ENCODE measurements at places on chromosomes 11 and 22.

- DNase-seq = no peak
These were observed 63.1 kb downstream of the MAML2 start for GRCh38 chr11:96279896-96280290.

- DNase-seq = no peak
These were observed 170.1 kb upstream of the CADM1 start for GRCh38 chr11:115674176-115674936.

GRCh38 chr11:57901278-57901677 lies 122.4 kb upstream of the OR9Q1 start:
- no peak for DNase-seq

- no peak for DNase-seq
These were observed 95.2 kb upstream of the ANO1 start for GRCh38 chr11:69982690-69983570.

DNA sequence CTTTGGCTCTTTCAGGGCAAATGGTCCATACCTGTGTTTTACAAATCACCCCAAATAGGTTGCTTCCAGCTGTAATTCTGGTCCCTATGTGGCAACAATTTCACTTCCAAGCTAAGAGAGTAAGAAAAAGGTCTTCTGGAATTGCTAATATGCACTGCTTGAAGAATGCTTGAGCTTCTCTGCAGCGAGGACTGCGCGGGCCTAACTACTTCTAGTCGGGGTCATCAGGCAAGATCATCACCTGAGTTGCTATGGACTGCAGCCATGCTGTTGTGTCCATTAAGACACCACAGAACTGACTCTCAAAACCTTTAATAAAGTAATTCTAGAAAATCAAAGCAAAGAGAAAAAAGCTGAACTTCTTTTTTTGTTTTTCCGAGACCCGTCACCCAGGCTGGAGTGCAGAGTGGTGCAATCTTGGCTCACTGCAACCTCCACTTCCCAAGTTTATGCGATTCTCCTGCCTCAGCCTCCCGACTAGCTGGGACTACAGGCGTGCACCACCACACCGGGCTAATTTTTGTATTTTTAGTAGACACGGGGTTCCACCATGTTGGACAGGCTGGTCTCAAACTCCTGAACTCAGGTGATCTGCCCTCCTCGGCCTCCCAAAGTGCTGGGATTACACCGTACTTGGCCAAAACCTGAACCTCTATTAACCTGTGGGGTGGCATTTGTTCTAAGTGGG lies 2.2 kb downstream of the JOSD1 start:
- no peak for DNase-seq

DNA sequence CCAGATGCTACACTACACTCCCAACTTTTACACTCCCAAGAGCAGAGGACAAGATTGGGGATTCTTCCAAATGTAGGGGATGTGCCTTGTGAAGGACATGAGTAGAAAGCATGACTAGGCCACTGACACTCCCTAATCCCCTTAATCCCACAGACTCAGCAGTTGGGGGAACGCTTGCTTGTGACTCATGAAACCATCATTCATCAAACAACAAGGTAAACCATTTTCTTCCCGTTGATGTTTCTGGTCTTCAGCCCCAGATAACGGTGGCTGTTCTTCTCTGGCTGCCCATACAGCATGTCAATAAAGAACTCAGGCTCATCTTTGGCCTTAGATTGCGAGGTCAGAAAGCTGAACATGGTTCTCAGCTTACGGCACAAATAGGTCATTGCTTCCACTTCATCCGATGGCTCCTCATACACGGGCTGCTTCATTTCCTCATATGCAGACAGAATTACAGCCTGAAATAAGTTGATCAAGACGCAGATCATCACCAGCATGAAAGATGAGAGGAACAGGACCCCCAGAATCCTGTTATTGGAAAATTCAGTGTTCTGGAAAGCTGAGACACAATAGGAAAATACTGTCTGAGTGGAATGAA lies 6.4 kb upstream of the CDPF1 start:
- no peak for DNase-seq

GRCh38 chr11:62402226-62402959 lies 16.4 kb upstream of the SCGB1A1 start:
- peak; percentile 67 for DNase-seq

DNA sequence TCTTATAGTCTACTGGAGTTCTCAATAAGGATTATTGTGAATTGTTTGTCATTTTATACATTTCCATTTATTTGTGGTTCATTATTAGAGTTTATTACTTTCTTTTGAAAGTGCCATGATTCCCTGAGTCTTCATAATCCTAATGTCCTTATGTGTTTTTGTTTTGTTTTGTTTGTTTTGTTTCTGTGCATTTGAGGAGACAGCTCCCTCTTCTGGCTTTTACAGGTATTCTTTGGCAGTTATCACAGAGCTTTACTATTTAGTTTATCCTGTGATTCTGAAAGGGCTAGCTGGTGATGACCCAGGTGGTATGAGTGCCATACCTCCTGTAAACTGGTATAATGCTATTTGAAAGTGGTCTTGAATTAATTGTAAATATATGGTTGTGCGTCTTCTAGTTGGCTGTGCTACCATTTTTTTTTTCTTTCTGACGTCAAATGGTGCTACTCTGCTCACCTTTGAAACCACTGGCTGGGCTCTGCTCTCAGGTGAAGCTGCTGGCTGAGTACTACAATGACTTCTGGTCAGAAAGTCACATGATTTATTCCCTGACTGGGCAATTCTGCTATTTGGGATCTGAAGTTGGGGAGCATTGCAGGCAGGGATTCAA lies 751.2 kb downstream of the JRKL start:
- DNase-seq = no peak

DNA sequence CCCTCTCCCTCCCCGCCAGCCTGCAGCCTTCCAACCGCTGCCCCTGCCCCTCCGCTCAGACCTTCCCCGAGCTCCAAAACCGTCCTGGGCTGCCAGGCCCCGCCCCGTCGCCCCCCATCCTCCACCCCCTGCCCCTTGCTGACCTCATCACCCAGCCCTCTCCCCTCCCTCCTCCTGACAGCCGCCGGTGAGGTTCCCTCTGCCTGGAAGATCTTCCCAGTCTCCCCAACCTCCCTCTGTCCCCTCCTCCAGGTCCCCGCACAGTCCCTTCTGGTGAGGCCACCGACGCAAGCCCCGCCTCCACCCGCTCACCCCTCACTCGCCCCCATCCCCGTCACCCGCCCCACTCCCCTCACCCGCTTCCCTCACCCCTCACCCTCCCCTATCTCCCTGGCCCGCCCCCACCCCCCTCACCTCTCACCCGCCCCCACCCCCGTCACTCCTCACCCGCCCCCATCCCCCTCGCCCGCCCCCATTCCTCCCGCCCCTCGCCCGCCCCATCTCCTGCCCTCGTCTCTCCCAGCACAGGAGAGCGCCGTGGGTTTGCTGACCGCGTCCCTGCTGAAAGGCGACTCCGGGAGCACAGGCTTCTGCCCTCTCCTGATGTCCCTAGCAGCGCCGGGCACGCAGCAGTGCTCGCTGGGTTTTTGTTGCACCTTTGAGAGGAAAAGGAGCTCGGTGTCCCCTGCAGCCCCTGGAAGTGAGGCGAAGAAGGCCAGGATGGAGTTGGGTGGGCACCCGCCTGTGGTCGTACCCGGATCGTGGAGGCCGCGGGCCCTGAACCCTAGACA lies 16.4 kb upstream of the UPK3A start:
- DNase-seq = no peak

- DNase-seq = no peak
These were observed 842 bp downstream of the HEPACAM start for GRCh38 chr11:124934862-124935547.

DNA sequence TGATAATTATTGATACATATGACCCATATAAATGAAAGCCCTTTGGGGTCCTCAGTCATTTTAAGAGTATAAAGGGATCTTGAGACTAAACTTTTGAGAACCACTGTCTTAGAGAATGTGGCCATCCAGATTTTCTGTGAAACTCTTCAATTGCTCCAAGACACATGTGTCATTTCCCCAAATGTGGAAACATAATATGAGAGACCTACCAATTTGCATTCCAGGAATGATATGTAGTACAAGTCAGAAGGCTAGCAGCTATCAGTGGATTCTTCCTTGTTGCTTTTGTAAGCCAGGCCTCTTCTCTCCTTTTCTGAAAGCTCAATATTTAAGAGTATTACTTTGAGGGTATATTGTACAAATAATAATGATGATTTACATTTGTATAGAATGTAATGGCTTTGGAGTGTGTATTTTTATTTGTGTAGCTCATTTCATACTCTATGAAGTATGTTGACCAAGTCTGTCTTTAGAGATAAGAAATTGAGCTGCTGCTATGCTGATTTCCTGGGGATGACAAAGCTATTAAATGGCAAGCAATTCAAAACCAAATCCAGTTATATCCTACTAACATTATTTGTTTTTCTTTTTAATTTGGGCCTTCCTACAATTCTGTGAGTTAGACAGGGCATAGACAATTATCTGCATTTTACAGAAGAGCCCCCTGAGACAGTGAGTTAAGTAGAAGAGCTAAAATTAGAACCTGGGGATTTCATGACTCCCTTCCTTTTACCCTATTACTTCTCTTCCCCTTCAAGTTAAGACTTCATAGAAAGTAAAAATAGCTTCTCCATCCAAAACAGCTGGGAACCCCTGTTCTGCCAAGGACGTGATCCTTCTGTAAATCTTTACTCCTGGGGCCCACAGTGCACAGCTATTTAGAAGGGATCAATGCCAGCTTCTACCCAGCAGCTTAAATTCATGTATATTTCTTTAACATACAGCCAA lies 131.9 kb downstream of the WNT11 start:
- no peak for DNase-seq

DNA sequence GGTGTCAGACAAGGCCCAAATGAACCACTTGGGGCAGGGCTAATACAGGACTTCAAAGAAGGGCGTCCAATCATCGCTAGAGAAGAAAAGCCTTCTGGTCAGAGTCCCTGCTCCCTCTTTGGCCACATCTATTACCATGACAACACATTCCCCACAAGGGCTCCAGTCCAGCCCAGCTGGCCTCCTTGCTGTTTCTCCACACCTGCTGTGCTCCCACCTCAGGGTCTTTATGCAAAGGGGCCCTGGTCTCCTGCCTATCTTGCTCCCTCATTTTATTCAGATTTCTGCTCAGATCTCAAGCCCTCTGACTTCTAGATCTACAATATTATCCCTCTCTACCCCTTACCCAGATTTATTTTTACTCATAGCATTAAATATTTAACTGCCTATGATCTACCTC lies 58.0 kb upstream of the KIRREL3 start:
- no peak for DNase-seq

DNA sequence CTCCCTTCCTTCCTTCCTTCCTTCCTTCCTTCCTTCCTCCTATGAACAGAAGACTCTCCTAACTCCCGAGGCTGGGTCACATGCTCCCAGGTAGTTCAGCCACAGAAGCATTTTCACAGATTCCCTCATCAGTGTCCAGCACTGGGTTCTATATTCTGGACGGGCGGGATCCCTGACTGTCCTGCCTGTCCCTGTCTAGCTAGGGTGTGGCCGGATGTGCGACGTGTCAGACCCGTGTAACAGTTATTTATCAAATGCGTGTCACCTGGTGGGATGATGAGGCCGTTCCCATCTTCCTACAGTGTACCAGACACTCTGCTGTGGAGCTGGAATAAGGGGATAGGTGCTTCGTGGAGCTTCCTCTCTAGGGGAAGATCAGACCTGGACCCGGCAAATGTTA lies 901.0 kb downstream of the BRD1 start:
- no peak for DNase-seq

DNA sequence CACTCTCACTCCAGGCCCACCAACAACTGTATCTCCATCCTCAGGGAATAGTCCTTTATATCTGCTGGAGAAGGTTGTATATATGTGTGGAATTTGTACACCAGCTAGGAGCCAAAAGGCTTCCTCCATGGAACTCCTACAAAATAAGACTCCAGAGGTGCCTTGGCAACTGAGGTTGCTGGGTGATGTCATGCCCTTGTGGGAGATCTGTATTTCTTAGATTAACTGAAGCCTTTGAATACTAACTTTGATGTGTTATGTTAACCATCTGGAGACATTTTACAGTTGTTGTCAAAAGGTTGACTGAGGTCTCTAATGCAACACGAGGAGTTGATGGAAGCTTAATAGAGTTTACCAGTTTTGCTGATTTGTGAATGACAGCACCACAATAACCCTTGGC lies 139.5 kb upstream of the TTC12 start:
- DNase-seq = no peak

- DNase-seq = no peak
These were observed 33.9 kb upstream of the TTLL12 start for GRCh38 chr22:43220625-43221380.

DNA sequence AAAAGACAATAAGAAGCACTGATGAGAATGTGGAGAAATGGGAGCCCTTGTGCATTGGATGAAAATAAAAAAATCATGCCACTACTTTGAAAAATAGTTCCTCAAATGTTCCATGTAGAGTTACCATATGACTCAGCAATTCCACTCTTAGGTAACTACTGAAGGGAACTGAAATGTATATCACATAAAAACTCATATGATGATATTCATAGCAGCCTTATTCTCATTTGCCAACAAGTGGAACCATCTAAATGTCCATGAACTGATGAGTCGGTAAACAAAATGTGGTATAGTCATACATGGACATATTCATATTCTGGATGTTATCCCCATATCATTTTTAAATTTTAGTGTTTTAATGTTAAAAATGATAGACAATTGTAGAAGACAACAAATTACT lies 3.5 kb downstream of the KRTAP5-9 start:
- no peak for DNase-seq

GRCh38 chr11:13119361-13119760 lies 110.2 kb downstream of the RASSF10 start:
- no peak for DNase-seq

DNA sequence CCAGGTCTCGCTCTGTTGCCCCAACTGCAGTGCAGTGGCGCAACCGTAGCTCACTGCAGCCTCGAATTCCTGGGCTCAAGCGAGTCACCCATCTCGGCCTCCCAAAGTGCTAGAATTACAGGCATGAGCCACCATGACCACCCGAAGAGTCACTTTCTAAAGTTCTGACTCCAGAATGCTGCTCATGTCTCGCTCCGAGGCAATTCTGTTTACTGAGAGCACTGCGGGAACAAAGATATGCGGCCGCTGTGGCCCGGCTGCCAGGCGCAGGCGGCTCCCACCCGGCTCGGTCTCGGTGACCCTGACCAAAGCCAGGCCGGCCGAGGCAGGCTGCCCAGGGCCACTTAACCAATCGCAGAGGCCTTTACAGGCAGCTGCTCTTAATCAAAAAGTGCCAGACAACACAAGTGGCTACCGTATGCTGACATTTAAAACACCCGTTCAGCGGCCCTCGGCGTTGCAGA lies 78.7 kb downstream of the PHF21B start:
- no peak for DNase-seq

- DNase-seq = no peak
These were observed 234.9 kb upstream of the ARHGAP20 start for GRCh38 chr11:110947096-110947495.

- DNase-seq = no peak
These were observed 16.7 kb upstream of the OR9Q1 start for GRCh38 chr11:58006940-58007339.

GRCh38 chr11:105609832-105610781 lies at the start of gene GRIA4:
Gene GRIA4 (plus strand): TSS chr11:105610073. CDS start chr11:105610998, 925 bp downstream.
- no peak for DNase-seq

- DNase-seq = no peak
These were observed 5.4 kb downstream of the BSX start for GRCh38 chr11:122976061-122976733.

Data from stimulated activated naive CD8-positive, alpha-beta T cell treated with anti-CD3 and anti-CD28 coated beads, Interleukin-15, Interleukin-2, amounts not matched to agents 100 U/mL and 50 U/mL, for 24 hours (primary cell).